Aorta (tissue), 5 donors: ENCODE measurements at places on chromosomes 1 and 21. TPM values are rescaled to one million over a fixed set of nuclear protein-coding genes. Genes with fewer than 3 reads are reported as not detected.

NR0B2 gene
- not detected for total RNA-seq

DMBX1 gene
- total RNA-seq = not detected

LYPLA2 gene
- 31.2 TPM for total RNA-seq

FABP3 gene
- total RNA-seq = 82.0 TPM

TPTE gene
- total RNA-seq = not detected

DNA sequence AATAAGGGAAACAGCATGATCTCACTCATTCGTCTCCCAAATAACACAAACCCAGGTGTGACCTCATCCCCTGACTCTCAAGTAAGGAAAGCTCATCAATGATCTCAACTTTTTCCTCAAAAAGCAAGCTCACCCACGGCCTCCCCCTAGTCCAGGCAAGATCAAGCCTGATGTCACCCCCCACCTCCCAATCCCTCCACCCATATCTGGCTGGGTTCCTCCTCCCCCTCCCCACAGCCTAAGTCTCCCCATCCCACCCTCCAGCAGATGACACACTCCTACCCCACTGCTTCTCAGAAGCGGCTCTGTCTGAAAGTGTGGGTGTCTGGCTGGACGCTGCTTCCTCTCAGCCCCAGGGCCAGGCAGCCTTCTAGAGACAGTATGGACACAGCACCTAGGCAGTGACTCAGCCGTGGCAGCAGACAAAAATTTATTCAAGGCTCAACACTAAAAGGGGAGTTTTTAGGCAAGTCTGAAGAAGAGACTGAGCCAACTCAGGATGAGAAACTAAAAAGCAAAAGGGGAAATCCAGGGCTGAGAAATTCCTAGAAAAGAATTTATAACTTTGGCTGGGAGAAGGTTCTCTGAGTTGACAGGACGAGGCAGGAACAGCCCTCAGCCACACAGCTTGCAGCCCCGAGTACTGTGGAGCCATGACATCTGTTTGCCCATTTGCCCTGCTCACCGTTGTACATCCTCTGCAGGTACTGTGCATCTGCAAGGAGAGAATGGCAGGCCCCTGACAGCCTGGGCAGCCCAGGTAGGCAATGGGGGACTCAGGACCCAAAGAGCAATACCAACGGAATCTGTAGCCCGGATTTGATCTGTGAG lies 81.6 kb upstream of the LRRC8D start:
- H3K4me1 ChIP-seq = no peaks in the 10 kb centered on the region
- H3K4me3 ChIP-seq = no peak overlapping the region
- no peaks in the 10 kb centered on the region for H3K36me3 ChIP-seq

- H3K4me3 ChIP-seq = no peak overlapping the region
- no peaks in the 10 kb centered on the region for H3K36me3 ChIP-seq
- no peak for DNase-seq
- no peaks in the 10 kb centered on the region for H3K4me1 ChIP-seq
- no peaks in the 10 kb centered on the region for H3K27me3 ChIP-seq
Measured at GRCh38 chr1:202659541-202659940, 50.7 kb downstream of the SYT2 start.

GRCh38 chr1:43814401-43814800 lies 107.1 kb downstream of the ST3GAL3 start:
- no peaks in the 10 kb centered on the region for H3K27me3 ChIP-seq
- no peak overlapping the region for H3K27ac ChIP-seq
- no peaks in the 10 kb centered on the region for H3K4me1 ChIP-seq
- no peak for DNase-seq

DNA sequence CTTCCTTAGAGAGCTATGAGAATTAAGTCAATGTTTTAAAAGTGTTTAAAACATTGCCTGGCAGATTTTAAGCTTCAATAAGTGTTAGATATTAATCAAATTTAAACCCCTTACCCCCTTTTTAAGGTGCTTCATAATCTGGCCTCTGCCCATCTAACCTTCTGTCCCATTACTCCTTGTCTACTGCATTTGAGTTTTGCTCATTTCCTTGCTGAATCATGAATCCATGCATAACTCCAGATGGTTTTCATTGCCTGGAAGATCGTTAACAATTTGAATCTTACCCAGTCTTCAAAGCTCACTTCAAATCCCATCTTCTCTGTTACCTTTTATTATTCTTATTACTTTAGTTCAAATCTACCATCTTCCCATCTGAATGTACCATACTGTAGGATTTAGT lies 4.6 kb downstream of the HJV start:
- no peak for DNase-seq
- H3K27ac ChIP-seq = no peak overlapping the region
- no peaks in the 10 kb centered on the region for H3K4me1 ChIP-seq
- H3K4me3 ChIP-seq = no peak overlapping the region
- H3K27me3 ChIP-seq = no peaks in the 10 kb centered on the region
- H3K36me3 ChIP-seq = no peaks in the 10 kb centered on the region

GRCh38 chr1:154975409-154976059 lies 1.1 kb downstream of the CKS1B start:
- H3K36me3 ChIP-seq = no peaks in the 10 kb centered on the region
- peak overlapping the region; percentile 81 for H3K4me3 ChIP-seq
- H3K4me1 ChIP-seq = no peaks in the 10 kb centered on the region

- no peaks in the 10 kb centered on the region for H3K36me3 ChIP-seq
- H3K4me3 ChIP-seq = no peak overlapping the region
- no peaks in the 10 kb centered on the region for H3K27me3 ChIP-seq
- no peaks in the 10 kb centered on the region for H3K4me1 ChIP-seq
- H3K27ac ChIP-seq = no peak overlapping the region
Measured at GRCh38 chr1:45397285-45397684, 57.0 kb upstream of the MUTYH start.

GRCh38 chr1:2271211-2271721 lies 43.1 kb downstream of the SKI start:
- no peak overlapping the region for H3K4me3 ChIP-seq
- no peak for DNase-seq
- H3K27me3 ChIP-seq = no peaks in the 10 kb centered on the region
- no peak overlapping the region for H3K27ac ChIP-seq

DNA sequence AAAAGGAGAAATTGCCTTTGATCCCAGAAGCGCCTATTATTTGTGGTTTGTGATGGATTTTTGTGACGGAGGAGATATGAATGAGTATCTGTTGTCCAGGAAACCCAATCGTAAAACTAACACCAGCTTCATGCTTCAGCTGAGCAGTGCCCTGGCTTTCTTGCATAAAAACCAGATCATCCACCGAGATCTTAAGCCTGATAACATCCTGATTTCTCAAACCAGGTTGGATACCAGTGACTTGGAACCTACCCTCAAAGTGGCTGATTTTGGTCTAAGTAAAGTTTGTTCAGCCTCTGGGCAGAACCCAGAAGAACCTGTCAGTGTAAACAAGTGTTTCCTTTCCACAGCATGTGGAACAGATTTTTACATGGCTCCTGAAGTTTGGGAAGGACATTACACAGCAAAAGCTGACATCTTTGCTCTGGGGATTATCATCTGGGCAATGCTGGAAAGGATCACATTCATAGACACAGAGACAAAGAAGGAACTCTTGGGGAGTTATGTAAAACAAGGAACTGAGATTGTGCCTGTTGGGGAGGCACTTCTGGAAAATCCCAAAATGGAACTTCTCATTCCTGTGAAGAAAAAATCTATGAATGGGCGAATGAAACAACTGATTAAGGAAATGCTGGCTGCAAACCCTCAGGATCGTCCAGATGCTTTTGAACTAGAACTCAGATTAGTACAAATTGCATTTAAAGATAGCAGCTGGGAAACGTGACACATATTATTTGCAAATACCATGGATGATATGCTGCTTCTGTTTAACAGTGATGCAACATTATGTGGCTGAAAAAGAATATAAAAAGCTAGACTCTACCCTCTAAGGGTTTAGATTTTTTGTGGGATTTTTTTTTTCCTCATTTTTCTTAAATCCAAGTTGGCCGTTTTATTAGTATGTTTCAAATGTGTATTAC lies 10.5 kb downstream of the PDIK1L start:
- H3K27ac ChIP-seq = peak overlapping the region; percentile 67
- H3K4me3 ChIP-seq = no peak overlapping the region
- no peaks in the 10 kb centered on the region for H3K4me1 ChIP-seq
- no peaks in the 10 kb centered on the region for H3K27me3 ChIP-seq
- no peak for DNase-seq

DNA sequence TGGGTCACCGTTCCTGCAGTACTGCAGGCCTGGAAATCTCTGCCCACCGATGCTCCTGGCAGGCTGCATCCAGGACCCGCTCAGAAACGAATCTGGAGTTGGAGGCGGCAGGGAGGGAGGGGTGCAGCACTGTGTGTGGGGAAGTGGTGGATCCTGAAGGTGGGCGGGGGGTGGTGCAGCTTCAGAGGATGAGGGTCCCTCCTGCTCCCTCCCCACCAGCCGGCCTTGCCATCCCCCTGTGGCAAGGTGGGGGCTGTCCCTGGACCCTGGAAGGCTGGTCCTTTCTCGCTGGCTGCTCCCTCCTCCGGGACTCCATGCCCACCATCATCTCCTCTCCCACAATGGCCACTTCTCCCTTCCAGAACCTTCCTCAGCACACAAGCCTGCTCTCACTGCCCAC lies 60.4 kb downstream of the B3GALT5 start:
- H3K36me3 ChIP-seq = no peaks in the 10 kb centered on the region
- DNase-seq = no peak
- H3K4me1 ChIP-seq = no peaks in the 10 kb centered on the region

DNA sequence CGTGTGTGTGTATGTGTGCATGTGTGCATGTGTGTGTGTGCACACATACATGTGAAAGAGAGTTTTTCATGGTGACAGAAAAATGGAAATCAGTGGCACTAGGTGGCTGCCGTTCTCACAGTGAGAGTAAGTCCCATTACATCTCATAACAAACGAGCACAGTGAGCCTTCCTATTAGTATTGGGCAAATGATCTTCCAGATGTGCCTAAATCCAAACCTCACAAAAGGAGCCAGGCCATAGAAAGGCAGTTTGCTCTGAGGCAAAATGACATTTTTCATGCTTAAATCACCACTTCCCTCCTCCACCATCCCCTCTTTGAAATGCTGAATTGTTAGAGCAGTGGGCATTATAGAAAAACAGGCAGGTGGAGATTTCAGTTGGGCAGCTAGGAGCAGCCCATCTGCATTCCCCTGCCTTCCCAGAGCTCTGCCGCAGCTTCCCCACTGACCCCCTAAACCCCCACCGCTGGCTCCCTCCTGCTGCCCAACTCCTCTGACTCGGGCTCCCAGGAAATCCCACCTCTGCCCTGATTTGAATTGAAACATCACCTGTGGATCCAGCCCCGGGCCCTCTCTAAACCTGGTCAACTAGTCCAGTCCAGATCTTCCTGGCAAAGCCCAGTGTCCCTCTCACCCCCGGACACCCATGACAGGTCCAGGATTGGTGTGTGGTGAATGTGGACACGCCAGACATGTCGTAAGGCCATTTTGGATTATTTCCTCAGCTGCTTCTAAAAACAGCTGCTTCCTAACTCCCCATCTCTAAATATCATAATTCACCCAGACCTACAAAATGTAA lies 190.5 kb downstream of the SEC16B start:
- no peaks in the 10 kb centered on the region for H3K27me3 ChIP-seq
- no peak overlapping the region for H3K27ac ChIP-seq
- no peaks in the 10 kb centered on the region for H3K4me1 ChIP-seq
- H3K4me3 ChIP-seq = no peak overlapping the region

GRCh38 chr1:110440877-110441276 lies 10.1 kb upstream of the PROK1 start:
- H3K27ac ChIP-seq = no peak overlapping the region
- no peaks in the 10 kb centered on the region for H3K27me3 ChIP-seq
- no peak for DNase-seq
- H3K4me3 ChIP-seq = no peak overlapping the region

DNA sequence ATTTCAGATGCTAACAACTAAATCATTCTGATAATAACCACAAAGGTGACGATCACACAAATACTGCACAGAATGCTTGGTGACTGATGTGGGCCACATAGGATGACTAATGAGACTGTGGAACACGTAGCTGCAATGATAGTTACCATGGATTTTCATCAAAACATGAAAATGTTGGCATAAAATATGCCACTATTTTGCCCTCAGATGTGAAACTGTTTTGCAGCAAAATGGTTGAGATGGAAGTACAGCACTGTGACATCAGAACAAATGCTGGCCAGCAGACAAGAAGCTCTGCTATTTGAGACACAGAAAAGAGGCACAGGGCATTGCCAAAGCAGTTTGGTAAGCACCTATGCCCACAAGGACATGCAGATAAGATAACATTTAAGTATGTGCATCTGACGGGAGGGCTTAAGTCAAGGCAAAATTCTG lies 83.8 kb downstream of the NIBAN1 start:
- peaks cover 3% of the 10 kb centered on the region for H3K4me1 ChIP-seq
- no peaks in the 10 kb centered on the region for H3K27me3 ChIP-seq
- H3K27ac ChIP-seq = peak overlapping the region; percentile 90
- no peaks in the 10 kb centered on the region for H3K36me3 ChIP-seq
- no peak for DNase-seq

DNA sequence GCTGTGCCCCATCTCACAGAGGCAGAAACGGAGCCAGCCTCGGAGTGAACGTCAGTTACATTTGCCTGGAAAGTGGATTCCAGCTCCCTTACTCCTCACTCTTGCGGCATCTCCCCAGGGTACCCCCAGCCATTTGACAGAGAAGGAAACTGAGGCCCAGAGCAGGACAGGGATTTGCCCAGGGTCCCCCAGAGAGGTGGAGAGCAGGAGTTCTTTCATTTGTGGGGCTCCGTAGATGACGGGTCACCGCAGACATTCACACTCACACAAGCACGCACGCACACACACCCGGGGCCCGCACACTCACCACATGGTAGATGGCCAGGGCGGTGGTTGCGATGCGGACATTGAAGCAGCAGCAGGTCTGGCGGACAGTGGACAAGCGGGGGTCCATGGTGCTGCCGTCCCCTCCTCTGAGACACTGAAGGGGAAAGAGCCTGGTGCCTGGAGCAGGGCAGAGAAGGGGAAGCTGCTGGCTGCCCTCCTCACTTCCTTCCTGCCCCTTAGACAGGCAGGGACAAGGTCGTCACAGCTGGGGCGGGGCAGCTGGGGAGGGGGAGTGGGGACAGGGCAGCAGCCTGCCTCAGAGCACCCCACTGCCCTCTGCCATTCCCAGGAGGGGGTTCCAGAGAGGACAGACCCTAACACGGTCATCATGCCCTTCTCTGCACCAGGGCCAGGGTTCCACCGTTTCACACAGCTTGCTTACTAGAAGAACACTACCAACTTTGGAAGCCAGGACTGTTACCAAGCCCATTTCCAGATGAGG lies at the start of gene LAPTM5:
TSS of gene LAPTM5 (minus strand) at position 423 of the 769 bp plus-strand sequence. CDS start at position 394, 29 bp downstream.
- no peak within 1 kb of the TSS for H3K4me3 ChIP-seq
- peak; percentile 85 for DNase-seq
- H3K36me3 ChIP-seq = no peaks in the 10 kb centered on the region
- H3K27ac ChIP-seq = no peak within 1 kb of the TSS
